Adipocyte (in vitro differentiated cells): ENCODE measurements at places on chromosomes 12 and 14.

DNA sequence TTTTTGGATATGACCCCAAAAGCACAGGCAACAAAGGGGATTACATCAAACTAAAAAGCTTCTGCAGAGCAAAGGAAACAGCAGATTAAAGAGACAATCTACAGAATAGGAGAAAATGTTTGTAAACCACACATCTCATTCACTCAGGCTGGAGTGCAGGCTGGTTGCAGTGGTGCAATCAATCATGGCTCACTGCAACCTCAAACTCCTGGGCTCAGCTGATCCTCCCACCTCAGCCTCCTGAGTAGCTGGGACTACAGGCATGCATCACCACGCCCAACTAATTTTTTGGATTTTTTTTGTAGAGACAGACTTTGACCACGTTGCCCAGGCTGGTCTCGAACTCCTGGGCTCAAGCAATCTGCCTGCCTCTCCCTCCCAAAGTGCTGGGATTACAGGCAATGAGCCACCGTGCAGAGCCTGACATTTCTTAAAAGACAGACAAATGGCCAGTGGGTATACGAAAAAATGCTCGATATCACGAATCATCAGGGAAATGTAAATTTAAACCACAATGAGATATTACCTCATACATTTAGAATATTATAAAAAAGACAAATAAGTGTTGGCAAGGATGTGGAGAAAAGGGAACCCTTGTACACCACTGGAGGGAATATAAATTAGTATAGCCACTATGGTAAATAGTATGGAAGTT is 9.8 kb downstream of the NCKAP5L start:
- DNase-seq, result no peak

GRCh38 chr12:5497329-5498053 is 65.6 kb downstream of the NTF3 start:
- DNase-seq, result peak; percentile 24

GRCh38 chr12:49198431-49199155 is 9.7 kb upstream of the TUBA1A start:
- peak; percentile 67 for DNase-seq

DNA sequence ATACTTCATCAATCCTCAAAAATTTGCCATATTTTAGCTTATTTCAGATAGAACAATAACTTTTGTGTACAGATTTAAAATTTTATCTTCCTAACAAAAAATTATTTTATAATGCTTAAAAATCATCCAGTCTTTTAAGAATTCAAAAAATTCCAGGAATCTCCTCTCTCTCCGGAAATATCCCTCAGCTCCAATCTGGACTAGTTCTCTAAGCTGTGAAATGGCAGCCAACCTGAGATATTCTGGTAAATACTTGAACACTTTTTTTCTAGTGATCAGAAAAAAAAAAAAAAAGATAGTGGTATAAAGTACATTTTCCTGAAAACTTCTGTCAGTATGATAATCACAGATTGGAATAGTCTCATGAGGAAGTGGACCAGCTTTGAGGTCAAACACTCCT is 57.6 kb downstream of the SSPN start:
- no peak for DNase-seq

DNA sequence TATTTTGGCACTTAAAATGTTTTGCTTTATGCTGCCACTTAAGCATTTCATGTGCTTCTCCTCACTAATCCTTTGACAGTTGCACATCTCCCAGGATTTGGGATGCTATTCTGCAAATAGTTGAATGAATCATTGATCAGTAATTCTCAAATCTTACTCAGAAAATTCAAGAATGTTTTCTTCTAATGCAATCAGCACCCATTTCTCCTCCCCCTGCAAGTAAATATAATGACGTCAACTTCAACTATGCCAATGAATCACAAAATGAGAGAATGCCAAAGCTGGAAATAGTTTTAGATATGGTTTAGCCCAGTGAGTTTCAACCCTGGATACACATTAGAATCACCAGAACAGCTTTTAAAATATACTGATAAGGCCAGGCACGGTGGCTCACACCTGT is 2.1 kb upstream of the BLOC1S1 start:
- DNase-seq, result peak; percentile 72

DNA sequence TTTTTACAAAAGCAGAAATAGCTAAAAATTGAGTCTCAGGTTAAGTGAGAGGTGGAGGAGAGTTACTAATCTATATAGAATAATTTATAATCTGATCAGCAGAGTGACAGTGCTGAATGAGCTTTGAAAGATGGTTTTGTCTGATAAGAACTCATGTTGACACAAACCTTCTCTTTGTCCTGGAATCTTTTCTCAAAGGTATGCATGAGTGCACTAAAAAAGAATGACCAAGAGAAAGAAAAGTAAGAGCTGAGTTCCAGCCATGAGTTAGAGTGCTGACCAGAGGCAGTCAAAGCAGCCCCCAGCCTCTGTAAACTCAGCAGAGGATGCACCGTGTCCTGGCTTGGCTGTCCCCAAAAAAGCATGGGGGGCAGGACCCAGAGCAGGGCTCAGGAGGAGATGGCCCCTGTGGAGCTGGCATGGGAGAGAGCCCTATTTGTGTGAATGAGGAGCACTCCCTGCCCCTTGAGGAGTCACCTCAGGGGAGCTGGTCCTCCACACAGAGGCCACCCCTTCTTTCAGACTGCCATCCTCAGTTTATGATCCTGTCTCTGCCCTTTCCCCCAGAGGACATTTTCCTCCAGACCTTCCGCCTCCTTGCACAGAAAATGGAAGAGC is 129.8 kb downstream of the SEC23A start:
- DNase-seq, result no peak

GRCh38 chr14:64811676-64812075 is 68.0 kb downstream of the SPTB start:
- DNase-seq, result peak; percentile 39

- DNase-seq, result no peak
Observed at GRCh38 chr12:47111392-47111778, 31.6 kb upstream of the AMIGO2 start.

DNA sequence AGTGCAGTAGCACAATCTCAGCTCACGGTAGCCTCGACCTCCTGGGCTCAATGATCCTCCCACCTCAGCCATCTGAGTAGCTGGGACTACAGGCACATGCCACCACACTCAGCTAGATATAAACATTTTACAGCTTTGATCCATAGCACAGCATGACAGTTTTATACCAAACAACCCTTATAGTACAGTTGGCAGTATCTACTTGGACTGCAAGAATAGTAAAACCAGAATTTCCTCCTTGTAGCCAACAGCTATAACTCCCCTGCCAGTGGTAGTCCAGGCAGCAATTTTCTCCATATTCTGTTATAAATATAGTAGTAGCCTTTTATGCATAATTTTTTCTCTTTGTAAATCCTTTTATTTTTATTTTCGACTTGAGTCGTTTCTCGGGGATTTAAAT is 317.0 kb downstream of the FUT8 start:
- DNase-seq, result no peak

DNA sequence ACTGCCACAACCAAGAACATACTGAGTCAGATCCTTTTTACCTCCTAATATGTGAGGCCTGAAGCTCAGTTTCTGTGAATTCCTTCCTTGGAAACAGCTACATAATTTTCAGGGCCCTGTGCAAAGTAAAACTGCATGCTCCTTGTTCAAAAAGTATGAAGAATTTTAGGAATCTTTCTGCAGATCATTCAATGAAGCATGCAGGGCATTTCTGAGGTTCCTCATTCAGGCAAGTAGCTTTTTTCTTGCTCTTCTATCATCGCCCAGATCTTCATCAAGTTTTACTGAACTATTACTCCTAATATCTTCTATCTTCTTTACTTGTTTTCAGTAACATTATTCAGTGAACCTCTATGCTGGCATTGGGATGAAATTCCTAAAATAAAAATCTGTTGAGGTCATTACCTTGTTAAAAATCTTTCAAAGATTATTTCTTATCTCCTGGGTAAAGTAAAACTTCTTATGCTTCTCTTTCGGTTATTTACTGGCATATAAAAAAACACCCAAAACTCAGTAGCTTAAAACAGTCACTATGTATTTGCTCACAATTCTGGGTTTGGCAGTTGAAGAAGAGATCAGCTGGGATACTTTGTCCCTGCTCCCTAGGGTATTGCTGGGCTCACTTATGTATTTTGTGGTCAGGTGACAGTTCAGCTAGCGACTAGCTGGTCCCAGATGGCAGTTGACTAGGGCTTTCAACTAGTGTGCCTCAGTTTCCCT is 42.6 kb upstream of the KRR1 start:
- DNase-seq, result peak; percentile 39

DNA sequence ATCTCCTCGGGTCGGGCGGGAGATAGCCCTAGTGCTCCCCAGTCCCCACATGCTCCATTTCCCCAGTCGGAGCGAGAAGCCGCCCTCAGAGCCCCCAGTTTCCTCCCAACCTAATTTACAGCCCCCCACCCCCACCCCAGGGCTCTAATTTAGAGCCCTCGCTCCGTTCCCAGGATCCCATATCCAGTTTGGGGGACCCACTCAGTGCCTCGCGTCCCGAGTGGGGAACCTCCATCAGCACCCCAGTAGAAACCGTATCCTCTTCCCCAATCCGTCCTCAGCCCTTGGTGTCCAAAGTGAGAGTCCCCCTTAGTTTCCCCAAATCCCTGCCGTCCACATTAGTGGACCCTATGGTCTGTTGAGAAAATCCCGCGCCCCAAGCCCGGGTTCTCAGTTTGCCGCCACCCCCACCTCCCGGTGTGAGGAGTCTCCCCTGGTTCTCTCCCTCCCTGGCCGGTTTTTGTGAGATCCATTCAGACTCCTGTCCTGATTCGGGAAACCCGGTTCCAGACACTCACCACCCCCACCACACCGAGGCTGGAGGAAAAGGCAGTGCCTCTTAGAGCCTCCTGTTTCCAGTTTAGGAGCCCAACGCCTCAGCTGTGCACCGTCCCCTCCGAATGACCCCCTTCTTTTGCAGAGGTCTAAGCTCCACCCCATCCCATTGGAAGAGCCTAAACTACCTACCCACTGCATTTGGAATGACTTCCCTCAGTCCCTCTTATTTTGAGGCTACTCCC is 809 bp upstream of the MSI1 start:
- DNase-seq, result no peak

DNA sequence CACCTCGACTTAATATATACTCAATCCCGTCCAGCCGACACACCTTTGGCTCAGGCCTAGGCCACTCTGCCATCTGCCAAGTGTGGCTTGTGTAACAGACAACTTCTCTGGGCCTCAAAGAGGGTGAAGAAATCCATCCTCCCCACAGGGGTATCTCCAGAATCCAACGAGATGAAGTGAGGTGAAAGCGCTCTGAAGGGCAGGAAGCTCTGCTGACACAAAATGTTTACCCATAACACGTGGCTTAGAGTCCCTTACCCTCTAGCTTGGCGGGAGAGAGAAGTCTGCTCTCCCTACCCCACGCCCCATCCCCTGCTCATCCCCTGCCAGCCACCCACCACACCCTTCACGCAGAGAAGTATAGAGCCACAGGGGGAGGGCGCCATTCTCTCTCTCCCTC is 13.0 kb downstream of the ZBTB39 start:
- DNase-seq, result no peak

- no peak for DNase-seq
Observed at GRCh38 chr14:73140811-73141323, 4.6 kb downstream of the PSEN1 start.

- DNase-seq, result no peak
Observed at GRCh38 chr14:100891501-100892445, 11.7 kb downstream of the RTL1 start.

GRCh38 chr14:53019406-53019805 is 68.6 kb upstream of the FERMT2 start:
- DNase-seq, result peak; percentile 50

DNA sequence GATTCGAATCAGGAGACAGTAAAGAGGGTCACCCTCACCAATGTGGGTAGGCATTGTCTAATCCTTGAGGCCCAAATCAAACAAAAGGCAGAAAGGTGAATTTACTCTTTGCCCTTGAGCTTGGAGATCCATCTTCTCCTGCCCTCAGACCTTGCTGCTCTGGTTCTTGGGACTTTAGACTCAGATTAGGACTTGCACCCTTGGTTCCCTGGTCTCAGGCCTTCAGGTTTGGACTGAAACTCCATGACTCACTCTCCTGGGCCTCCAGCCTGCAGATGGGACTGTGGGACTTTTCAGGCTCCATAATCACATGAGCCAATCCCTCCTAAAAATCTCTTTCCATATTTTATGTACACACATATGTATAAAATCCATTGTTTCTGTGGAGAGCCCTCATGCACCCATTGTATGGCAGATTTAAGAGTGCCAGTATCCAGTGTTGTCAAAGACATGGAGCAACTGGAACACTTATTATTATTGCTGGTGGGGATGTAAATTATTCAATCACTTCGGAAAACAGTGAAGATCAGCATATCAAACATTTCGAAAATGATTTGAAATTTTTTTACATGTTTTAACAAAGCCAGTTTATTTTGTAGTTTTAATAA is 48.7 kb downstream of the EID3 start:
- peak; percentile 56 for DNase-seq

DNA sequence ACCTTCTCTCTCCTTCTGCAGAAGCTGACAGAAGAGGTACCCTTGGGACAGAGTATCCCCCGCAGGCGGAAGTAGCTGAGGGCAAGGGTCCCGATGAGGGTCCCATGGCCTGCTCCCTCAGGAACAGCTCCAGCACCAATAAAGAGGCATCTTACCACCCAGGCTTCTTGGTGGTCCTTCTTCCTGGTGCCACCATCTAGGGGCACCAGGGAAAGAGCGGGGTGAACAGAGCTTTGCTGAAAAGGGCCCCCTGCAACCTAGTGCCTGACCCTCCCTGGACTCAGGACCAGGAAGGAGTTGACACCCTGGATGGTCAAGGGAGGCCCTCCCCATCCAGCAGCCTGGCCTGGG is 591 bp upstream of the IRF9 start:
- no peak for DNase-seq

- no peak for DNase-seq
Observed at GRCh38 chr12:86261578-86261977, 5.4 kb upstream of the MGAT4C start.

- peak; percentile 5 for DNase-seq
Observed at GRCh38 chr12:109033239-109034196, 12.7 kb upstream of the SVOP start.

DNA sequence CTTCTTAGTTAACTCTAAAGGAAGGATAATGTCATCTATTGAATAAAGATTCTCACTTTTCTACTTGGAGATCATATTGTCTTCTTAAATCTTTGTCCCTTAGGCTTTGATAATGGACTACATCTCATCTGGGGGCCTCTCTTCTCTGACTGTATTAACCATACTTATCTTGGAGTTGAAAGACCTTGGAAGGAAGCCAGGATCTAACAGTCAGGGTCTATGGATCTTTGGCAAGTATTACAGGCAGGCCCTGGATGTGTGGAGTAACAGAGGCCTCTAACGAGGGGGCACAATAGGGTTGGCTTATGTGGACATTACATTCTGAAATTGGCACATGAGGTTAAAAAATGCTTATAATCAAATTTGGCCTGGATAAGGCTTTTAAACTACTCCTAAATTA is 513.8 kb downstream of the NRXN3 start:
- DNase-seq, result no peak

DNA sequence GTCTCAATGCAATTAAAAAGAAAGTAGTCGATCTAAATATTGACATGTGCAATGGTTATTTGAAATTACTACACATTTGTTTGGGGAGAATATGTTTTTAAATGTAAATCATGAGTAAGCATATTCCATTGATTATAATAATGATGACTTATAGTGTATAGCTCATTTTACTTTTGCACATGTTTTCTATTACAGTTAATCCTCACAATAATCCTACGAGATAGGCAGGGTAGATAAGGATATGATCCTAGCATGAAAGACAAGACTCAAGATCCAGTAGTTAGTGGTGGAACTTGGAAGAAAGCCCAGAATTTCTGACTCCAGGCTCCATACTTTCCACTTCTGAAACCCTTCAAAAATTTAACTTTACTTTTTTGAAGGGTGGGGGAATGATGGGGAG is 94.0 kb downstream of the NAV3 start:
- DNase-seq, result peak; percentile 92

GRCh38 chr12:125922330-125922729 is 857.1 kb downstream of the AACS start:
- DNase-seq, result no peak

- peak; percentile 32 for DNase-seq
Observed at GRCh38 chr12:13099066-13099843, 4.2 kb downstream of the GSG1 start.
